Progenitor cell of endocrine pancreas (in vitro differentiated cells): ENCODE measurements at places on chromosomes 6 and 20.

DNA sequence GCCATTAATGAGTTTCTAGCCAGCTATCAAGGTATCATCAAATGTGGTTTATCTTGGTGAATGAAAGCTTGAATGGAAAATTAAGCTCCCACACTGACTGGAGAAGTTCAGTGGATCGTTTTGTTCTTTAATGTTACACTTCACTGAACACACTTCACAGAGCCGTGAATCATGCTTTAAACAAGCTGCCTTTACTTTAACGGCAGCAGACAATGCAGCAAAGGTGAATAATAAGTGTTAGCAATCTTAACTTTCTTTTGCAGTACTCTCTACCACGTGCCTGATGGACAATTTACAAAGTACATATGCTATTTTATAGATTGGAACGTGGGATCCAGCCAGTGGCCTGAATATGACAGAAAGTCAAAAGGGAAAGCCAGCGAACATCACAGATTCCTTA, 424.5 kb downstream of the GRIK2 start:
- no peak for DNase-seq

- DNase-seq, result no peak
Observed at GRCh38 chr6:12403947-12404647, 113.9 kb downstream of the EDN1 start.

DNA sequence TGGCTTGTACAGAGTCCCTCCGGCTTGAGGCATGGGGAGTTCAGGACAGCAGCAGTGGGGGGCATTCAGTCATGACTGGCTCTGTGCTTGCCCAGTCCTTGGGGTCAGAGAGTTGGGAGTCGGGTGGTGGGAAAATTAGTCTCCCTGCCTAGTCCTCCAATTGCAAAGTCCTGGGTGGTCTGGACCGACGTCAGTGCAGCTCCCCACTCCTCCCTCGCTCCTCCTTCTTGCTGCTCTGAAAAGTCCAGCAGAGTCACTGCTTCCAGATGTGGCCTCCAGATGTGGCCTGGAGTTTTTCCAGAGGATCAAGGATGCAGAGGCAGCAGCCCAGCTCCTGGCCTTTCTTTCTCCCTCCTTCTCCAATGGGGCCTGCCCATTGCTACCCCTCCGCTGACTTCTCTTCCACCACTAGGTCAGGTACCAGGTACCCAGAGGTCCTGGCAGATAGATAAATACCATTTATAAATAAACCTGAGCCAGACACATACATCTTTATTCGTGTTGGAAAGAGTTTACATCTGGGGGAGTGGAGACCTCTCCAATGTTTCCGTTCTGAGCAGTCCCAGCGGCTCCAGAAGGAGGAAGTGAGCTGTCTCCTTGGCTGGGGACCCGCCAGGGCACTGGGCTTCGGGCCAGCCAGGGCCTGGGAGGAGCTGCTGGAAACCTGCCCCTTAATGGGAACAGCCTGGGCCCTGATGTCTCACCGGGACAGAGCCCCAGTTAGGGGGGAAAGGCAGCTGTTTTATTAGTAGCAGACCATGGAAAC, 49.0 kb upstream of the RNF24 start:
- DNase-seq, result no peak

GRCh38 chr6:158819977-158820622, 932 bp upstream of the EZR start:
- DNase-seq, result no peak

- no peak for DNase-seq
Observed at GRCh38 chr20:14707026-14707680, 369.7 kb upstream of the FLRT3 start.

DNA sequence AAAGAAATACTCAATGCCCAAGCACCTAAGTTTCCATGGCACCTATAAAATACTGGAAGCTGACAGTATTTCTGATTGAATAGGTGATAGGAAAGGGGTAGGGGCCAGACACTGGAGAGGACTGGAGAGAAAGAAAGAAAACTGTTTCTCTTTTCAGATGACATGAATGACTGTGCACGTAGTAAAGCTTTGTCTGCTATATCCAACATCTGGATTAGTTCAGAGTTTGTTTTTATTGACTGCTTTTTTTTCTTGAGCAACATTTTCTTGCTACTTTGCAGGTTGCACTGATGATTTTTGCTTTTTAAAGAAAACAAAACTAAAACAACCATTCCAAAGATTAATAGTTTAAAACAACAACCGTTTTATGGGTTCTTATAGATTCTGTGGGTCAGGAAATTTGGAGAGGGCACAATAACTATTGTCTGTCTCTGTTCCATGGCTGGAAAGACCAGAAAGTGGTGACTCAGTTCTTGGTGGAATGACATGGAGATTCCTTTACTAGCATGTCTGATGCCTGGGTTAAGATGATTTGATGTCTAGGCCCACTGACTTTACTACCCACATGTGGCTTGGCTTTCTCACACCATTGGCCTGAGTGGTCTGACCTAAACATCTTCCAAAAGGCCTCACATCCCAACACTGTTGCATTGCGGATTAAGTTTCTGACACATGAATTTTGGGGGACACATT, 12.2 kb upstream of the LRP11 start:
- DNase-seq, result no peak

GRCh38 chr6:101279410-101279809, 114.1 kb upstream of the GRIK2 start:
- DNase-seq, result no peak

DNA sequence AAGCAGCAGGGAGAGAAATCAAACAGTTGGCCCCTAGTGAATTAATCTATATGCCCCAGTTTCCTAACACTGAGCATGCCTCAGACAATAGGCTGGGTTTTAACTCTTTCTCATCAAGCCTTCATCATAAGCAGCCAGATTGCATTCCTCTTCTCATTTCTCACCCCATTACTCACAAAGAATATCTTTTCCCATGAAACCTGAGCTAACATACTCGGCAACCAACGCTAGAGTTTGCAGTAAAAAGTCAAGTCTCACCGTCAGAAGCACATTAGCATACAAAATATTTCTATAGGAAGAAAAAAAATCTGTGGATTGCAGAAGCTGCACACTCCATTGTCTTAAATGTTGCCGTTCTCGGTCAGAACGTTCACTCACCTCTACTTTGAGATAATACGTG, 429.9 kb upstream of the ARID1B start:
- DNase-seq, result no peak

- DNase-seq, result no peak
Observed at GRCh38 chr6:35219683-35220326, 6.0 kb downstream of the SCUBE3 start.

- no peak for DNase-seq
Observed at GRCh38 chr6:134676307-134677281, 273.3 kb downstream of the ALDH8A1 start.

DNA sequence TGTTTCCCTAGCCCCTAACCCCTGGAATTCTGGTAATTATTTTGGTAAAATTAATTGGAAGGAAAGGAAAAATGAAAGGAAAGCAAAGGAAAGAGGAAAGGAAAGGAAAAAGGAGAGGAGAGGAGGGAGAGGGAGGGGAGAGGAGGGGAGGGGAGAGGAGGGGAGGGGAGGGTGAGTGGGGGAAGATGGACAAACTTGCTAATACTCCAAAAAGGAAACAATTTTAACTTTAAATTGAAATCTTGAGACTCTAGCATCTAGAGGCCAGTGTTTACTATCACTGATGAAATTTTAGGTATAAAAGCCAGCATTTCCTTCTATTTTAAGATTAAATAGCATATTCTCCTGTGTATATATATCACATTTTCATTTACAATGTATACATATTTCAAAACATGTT, 156.5 kb downstream of the COL12A1 start:
- DNase-seq, result no peak

- DNase-seq, result no peak
Observed at GRCh38 chr6:8193541-8193940, 91.2 kb upstream of the EEF1E1 start.

DNA sequence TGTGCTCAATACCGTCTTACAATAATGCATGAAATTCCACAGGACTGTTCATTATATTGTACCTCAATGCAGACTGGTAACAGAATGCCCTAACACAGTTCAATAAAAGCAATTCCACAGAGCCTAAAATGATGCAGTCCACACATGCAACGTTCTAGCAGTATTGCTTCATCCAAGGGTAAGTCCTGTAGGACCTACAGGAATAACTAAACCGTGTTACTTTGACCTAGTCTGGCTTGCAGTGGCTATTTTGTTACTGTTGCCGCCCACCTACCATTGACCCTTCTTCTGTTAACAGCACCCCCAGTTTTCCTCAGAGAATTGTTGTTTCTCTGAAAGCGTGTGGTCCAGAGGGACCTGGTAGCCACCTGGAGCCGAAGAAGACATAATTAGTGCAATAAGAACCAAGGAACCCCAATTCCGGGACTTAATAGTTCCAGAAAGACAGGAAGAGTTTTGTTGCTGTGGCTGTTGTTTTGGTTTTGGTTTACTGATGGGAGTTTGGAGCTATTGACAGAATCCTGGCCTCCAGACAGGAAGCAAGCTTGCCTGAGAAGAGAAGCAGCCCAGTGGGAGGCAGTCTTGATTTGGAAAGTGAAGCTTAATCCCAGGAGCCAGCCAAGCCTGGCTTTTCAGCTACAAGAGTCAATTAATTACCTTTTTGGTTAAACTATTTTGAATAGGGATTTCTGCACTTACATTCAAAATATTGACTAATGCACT, 91.3 kb downstream of the FRK start:
- no peak for DNase-seq

- DNase-seq, result no peak
Observed at GRCh38 chr6:122734529-122735395, 44.8 kb upstream of the FABP7 start.

GRCh38 chr20:4244700-4245485, 229.5 kb upstream of the RNF24 start:
- DNase-seq, result no peak

GRCh38 chr6:92723390-92723931, 695.9 kb downstream of the EPHA7 start:
- DNase-seq, result no peak

GRCh38 chr6:111699123-111699522, 93.4 kb upstream of the TRAF3IP2 start:
- DNase-seq, result no peak

GRCh38 chr6:169558774-169559441, 142.9 kb downstream of the WDR27 start:
- DNase-seq, result no peak
